Sciatic nerve (tissue), 2 donors: ENCODE measurements at places on chromosomes 12 and 14. TPM values are rescaled to one million over a fixed set of nuclear protein-coding genes. Genes with fewer than 3 reads are reported as not detected.

RERG gene
- 21.9 TPM for total RNA-seq

TMTC2 gene
- total RNA-seq = 25.5 TPM

GRCh38 chr14:23352506-23353432 lies at the start of gene SLC22A17:
Gene SLC22A17 (minus strand): TSS chr14:23352887.
- DNase-seq = peak; percentile 90

DNA sequence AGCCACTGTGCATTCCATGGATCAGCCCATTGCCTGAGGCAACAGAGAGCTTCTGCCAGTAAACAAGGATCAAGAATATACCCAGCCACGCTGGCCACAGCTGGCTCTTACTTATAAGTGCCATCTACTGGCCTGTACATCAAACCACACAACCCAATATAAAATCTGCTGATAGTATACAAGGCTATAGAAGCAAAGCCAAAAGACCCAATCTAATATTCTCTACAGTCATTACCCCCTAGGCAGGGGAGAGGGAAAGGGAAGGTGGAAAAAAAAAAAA lies 4.4 kb upstream of the FAM186B start:
- no peak for DNase-seq

C12orf54 gene
- 2.4 TPM for total RNA-seq

KRT6C gene
- total RNA-seq = not detected

DNA sequence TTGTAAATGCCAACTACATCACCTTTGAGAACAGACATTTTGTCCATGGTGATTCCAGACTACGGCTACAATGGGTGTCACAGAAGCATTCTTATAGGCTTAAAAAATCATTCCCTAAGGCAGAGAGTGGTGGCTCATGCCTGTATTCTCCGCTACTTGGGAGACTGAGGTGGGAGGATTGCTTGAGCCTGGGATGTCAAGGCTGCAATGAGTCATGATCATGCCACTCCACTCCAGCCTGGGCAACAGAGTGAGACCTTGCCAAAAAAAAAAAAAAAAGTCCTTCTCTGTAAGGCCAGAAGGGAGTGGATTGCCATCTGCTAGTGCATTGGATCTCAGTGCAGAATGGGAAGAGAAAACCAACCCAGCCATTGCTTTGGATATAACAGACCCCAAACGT lies 522.5 kb downstream of the VRK1 start:
- DNase-seq = no peak

DNA sequence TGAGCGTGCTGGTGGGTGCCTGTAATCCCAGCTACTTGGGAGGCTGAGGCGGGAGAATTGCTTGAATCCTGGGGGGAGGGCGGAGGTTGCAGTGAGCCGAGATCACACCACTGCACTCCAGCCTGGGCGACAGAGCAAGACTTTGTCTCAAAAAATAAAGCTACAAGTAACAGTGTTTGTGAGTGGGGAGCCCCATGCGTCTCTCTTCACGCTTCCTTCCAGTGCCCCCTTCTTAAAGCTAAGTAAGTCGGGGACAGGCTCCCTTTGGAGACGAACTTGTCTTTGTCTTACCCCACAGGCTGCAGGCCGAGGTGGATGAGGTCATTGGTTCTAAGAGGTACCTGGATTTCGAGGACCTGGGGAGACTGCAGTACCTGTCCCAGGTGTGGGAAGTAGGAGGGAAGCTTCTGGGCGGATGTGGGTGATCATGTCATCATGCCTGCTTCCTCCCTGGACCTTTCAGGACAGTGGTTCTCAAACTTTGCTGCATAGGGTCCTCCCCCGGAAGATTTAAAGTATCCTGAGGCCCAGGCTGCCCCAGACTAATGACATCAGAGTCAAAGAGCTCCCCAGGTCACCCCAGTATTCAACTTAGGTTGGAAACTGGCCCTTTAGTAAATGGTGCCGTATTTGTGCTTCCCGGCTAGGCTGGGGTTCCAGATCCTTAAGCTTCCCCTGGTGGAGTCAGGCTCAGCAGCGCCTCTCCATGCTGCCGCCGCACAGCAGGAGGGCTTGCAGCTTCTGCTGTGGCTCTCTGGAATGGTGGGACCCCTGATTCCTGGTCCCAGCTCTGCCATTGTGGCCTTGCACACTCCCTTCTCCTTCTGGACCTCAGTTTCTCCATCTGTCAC lies 37.1 kb downstream of the CYP46A1 start:
- peak; percentile 27 for DNase-seq

DNA sequence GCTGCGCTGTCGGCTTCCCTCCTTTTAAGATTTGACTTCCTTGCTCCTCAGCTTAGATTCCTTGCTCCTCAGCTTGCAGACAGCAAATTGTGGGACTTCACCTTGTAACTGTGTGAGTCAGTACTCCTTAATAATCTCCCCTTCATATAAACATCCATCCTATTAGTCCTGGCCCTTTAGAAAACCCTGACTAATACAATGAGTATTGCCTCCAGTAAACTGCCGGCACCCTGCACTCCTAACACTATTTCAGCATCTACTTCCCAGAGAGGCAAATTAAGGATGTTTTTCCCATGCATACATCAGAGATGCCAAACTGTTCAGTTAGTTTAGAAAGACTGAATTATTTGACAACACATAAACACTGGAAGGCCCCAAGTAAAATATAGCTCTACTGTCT lies 611.3 kb upstream of the TMEM132C start:
- DNase-seq = no peak

GRIP1 gene
- 2.5 TPM for total RNA-seq

DNA sequence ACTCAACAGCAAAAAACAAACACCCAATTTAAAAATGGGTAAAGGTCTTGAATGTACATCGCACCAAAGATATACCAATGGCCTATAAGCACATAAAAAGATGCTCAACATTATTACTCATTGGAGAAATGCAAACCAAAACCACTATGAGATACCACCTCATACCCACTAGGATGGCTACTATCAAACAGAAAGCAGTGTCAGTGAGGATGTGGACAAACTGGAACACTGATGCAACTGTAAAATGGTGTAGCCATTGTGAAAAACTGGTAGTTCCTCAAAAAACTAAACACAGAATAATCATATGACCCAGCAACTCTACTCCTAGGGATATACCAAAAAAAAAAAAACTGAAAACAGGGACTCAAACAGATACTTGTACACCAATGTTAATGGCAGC lies 49.3 kb downstream of the CDK17 start:
- no peak for DNase-seq

SMCO2 gene
- 0.40 TPM for total RNA-seq

ADAM20 gene
- 3.6 TPM for total RNA-seq

PIK3C2G gene
- total RNA-seq = not detected
